ENCODE measurements at places on chromosomes 3 and 15.

GRCh38 chr3:52563984-52564383 lies 27.6 kb downstream of the UQCC5 start:
- DNase-seq = no peak

GRCh38 chr3:16394639-16395038 lies 118.9 kb downstream of the RFTN1 start:
- DNase-seq = no peak

DNA sequence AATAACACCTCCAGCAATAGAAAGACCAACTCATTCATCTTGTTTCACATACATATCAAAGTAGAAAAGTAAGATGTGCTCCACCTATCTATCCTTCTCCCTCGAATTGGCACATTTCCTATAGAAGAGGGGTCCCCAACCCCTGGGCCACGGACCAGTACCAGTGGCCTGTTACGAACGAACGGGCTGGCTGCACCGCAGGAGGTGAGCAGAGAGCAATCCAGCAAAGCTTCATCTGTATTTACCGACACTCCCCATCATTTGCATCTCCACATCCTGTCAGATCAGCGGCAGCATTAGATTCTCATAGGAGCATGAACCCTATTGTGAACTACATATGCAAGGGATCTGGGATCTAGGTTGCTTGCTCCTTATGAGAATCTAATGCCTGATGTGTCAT lies 95.0 kb upstream of the CGNL1 start:
- DNase-seq = no peak

DNA sequence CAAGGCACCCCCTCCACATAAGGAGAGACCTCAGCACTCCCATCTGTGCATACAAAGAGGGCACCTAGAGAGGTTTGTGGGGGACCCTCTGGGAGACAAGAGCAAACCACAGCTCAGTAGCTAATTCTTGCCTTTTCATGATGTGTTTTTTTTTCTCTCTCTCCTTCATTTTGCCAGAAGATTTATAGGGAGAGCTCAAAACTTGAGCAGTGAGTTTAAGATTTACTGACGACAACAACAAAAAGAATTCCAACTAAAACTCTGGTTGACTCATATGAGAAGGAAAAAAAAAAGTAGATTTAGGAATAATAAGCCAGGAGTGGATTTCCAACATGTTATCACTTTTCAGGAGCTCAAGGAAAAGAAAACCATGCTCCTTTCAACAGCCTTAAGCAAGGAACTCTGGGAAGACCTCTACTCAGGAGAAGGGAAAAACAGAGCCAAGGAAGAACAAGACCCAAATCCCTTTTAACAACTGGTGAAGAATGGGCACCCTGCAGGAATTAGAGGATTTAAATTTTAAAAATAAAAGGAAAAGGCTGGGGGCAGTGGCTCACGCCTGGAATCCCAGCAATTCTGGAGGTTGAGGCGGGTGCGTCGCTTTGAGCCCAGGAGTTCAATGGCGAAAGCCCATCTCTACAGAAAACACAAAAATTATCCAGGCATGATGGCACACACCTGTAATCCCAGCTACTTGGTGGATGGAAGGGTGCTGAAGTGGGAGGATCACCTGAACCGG lies 58.2 kb upstream of the RAD18 start:
- no peak for DNase-seq

- DNase-seq = no peak
Measured at GRCh38 chr15:90091156-90091931, 10.9 kb downstream of the IDH2 start.

GRCh38 chr15:65386376-65386775 lies 8.6 kb upstream of the IGDCC3 start:
- DNase-seq = no peak

DNA sequence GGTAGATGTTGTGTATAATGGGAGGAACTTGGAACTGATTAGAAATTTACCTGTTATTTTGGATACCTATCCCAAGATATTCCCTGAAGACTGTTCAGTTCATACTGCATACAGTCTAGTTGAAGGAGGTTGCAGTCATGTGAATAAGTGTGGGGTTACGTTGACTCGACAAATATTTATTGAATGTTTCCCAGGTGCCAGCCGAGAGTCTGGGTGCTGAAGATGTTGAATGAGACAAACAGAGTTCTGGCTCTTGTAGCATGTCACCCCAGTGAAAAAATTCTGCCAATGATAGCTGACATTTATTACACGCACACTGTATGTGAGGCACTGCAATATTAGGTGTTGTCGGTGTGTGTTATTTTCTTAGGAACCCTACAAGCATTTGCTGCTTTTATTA lies 176.0 kb downstream of the KCNMB2 start:
- no peak for DNase-seq

Data from T-helper 22 cell (primary cell).